ENCODE measurements at places on chromosomes 3 and 15.

DNA sequence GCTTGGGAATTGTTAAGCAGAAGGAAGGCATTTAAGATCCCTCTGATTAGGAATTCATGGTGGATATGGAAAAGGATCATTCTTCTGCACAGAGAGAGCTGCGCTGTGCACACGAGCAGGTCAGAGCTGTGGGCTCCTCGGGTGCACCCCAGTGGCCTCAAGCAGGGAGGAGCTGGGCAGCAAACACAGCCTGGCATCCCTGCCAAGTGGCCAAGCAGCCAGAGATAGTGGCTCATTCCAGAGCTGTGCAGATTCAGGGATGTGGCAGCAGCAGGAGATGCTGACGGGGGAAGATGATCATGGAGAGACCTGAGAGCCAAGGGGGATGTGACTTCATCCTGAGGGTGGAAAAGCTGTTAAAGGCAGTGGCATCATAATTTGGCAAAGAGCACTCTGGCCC, 55.9 kb downstream of the LRRK1 start:
- ATAC-seq: no peak

DNA sequence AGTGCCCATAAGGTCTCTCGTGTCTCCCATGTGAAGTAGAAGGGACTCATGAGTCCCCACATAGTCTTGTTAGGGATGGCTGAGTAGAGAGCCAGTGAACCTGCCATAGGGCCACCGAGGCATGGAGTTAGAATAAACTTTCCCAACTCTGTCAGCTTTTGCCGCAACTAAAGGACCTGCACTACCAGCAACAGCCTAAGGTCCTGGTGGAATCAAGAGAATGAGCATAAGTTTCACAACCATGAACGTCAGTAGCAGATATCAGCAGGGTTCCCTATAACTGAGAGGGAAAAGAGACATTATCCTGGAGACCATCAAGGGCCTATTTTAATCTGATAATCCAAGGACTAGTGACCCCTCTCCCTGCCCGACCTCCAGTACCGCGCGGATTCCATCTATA, 60.3 kb upstream of the FNDC3B start:
- no peak for ATAC-seq

DNA sequence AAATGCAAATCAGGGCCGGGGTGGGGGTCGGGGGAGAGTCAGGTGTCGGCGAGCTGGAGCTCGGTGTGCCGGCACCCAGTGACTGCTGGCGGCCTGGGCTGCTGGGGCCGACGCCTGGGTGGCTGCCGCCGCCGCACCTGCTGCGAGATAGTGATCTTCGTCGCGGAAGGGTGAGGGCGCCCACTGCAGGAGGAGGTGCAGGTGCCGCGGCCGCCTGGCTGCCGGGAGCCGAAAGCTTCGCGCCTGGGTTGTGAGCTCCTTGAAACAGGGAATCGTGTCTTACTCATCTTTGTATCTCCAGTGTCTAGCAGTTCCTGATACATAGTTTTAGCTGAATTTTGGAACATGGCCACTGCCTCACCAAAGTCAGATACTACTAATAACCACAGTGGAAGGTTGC, 64.0 kb upstream of the CPOX start:
- no peak for ATAC-seq

- no peak for ATAC-seq
Observed at GRCh38 chr3:12025584-12025983, 21.4 kb downstream of the SYN2 start.

DNA sequence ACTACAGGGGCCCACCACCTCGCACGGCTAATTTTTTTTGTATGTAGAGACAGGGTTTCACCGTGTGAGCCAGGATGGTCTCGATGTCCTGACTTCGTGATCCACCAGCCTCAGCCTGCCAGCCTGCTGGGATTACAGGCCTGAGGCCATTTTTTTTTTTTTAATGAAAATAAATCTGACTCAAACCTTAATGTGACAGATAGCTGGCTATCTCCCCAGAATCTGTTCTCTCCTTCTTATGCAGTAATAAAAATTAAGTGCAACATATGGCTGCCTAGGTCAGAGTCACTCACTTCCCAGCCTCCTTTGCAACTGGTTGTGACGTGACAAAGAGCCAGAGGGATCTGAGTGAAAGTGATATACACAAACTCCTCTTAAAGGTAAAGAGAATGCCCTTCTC, 53.0 kb downstream of the ZNF148 start:
- peak; percentile 98 for ATAC-seq

DNA sequence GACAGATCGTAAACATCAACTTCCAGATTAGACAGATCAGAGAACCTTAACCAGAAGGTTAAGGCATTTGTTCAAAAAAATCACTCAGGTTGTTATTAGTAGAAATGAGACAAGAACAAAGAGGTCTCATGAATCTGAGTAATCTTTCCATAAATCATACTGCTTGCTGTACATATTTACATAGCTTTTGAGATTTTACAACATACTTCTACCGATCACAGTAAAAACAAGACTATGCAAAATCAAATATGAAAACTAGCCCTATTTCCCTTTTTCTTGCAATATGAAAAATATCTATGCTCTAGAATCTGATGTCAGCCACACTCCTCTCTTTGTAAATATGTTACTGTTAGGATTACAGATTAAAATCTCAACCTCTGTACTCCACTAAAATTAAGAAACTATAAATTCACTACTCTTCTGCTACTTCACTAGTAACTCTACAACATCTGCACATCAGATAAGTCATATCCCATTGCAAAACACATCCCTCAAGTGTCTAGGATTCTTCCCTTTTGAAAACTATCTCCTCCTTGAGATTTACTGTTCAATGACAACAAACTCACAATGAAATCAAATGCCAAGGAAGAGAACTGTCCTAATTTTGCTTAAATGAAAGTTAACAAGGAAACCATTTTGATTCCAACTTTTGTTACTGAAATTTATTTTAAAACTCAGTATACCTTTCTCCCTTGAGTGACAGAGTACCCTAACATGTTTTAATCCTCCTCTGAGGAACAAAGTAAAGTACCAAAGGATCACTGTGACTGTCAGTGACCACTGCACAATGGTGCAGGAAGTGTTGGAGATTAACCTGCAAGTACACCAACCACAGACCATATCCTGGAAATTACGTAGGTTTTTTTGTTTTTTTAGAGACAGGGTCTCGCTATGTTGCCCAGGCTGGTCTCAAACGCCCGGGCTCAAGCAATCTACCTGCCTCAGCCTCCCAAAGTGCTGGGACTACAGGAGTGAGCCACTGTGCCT, 12.8 kb downstream of the DCUN1D1 start:
- ATAC-seq: no peak

DNA sequence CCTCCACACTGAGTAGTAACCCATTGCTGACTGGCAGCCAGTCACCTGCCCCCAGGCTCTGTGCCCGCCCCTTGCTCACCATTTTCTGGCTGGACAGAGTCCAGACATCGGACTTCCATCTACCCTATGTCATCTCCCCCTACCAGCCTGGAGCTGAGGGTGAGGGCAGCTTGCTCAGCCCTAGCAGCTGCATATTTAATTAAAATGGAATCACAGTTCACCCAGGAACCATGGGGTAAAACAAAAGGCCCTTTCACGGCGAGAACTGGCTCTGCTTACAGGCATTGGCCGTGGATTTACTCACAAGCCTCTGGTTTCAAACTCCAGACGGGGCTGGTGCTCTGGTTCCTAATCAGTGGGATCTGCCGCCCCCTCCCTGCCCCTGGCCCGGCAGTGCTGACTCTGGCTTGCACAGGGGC, 94.9 kb upstream of the ATP2B2 start:
- ATAC-seq: peak; percentile 24

DNA sequence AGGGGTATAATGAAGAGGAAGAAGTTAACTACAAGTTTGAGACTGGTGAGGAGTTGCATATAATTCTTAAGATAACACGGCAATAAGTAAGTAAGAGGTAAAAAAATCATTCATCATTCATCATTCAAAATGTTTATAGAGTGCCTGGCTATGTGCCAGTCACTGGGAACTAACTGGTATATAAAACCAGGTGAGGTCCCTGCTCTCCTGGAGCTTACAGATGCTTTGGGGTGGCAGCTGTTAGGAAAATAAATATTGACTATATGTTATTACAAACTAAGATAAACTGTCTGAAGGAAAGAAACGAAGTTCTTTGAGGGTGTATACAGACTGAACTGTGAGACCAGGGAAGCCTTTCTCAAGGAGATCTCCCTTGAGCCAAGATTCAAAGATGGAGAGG, 2.9 kb downstream of the CASR start:
- no peak for ATAC-seq

GRCh38 chr15:41483115-41483514, 10.6 kb upstream of the ITPKA start:
- ATAC-seq: no peak

DNA sequence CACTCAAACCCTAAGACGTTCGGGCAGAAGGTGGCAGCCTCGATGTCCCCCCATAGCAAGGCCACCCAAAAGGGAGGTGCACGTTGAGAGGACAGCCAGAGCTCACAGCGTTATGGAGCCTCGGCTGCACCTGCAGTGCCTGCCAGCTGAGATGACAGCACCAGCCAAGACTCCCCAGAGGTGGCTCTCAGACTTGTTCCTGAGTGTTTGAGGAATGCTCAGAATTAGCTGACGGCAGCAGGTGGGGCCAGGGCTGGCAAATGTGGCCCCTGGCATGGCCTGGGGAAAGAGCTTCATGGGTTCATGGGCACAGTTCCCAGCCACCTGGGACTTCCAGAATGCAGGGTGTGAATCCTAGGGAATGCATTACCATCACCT, 177.8 kb downstream of the KLF13 start:
- ATAC-seq: no peak

DNA sequence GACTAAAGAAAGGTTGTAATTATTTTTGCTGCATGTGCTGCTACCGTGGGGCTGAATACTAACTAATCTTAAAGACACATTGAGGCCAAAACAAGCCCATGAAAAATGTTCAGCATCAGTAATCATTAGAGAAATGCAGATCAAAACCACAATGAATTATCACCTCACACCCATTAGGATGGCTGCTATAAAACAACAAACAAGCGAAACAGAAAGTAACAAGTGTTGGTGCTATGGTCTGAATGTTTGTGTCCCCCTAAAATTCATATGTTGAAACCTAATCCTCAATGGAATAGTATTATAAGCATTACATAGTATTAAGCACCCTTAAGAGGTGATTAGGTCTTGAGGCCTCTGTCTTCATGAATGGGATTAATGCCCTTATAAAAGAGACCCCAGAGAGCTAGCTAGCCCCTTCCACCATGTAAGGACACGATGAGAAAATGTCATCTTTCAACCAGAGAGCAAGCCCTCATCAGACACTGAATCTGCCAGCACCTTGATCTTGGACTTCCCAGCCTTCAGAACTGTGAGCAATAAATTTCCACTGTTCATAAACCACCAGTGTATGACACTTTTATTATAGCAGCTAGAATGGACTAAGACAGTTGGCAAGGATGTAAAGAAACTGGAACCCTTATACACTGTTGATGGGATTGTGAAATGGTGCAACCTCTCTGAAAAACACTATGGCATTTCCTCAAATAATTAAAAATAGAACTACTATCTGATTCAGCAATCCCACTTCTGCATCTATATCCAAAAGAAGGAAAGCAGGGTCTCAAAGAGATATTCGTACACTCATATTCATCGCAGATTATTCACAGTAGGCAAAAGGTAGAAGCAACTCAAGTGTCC, 76.1 kb downstream of the REC114 start:
- no peak for ATAC-seq

DNA sequence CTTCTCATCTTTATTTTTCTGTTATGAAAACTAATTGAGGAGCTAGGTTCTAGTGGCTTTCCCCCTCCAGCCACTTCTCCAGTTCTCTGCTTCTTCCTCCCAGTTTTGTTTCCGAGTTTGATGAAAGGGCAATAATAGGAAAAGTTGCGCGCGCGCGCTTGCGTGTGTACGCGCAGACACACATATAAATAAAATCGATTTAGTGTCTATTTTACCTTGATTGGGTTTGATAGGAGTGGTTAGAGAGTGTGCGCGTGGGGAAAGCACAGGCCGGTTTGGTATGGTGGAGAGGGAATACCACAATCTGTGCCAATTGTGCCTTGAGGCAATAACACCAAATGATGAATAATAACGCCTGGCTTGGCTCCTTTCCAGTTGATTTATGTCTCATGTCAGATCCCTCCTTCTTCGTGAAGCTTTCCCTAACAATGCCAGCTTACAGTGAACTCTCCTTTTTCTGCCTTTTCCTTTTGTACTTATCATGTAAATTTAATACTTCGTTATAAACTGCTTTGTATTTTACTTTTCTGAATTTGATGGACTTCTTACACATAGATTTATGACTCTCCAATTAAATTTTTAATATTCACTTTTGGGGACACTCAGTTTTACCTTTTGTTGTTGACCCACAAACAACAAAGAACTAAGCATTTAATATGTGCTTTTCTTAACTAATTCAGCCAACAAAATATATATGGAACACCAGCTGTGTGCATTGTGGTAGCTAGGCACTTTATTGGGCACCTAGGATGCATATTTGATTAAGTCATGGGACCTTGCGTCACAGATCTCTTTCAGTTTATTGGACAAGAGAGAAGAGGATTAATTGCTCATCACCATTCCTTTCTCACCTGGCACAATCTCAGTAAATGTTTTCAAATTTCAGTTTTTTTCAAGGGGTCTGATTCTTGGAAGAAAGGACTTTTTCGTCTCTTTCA, 1.7 kb downstream of the TIPARP start:
- ATAC-seq: peak; percentile 1

DNA sequence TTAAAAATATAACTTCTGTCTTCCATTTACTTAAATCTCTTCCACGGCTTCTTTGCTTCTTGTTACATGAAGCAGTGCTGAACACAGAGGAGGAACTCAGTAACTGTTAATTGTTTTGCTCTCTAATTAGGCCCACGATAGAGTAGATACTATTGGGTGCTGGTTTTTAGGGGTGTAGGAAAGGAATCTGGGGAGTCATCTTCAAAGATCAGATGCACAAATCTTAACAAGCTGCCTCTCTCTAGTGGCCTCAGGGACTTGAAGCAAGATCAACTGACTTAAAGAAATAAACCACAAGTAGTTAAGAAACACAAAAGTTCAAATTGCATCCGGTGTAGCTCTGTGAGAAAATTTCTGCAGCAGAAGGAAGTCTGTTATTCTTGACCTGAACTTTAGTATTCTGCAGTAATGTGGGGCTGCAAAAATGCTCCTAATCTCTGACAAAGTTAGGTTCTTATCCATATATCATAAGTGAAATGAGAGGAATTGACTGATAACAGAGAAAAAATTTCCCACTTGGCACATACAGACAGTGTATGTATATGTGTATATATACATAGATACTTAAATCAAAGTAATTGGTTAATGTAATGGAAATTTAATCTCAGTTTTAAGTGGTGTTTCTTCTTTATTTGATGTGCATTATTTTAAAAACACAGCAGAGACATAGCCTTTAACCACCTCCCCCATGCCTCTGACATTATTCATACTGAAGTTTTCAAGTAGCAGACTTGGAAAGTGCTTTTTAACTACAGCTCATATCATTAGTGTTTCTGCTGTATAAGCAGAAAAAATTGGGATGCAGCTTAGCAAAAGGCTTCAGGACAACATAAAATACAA, 51.8 kb downstream of the CHST2 start:
- peak; percentile 64 for ATAC-seq

- no peak for ATAC-seq
Observed at GRCh38 chr3:169581633-169582032, 81.9 kb downstream of the MECOM start.

GRCh38 chr15:98873441-98874218, 134.0 kb downstream of the PGPEP1L start:
- ATAC-seq: peak; percentile 71
